WTC11 (cell line): ENCODE measurements at places on chromosomes 7 and 10.

- no peak for DNase-seq
Observed at GRCh38 chr7:128131731-128132130, 100.5 kb upstream of the LRRC4 start.

- no peak for DNase-seq
Observed at GRCh38 chr10:44344727-44345126, 40.2 kb downstream of the CXCL12 start.

DNA sequence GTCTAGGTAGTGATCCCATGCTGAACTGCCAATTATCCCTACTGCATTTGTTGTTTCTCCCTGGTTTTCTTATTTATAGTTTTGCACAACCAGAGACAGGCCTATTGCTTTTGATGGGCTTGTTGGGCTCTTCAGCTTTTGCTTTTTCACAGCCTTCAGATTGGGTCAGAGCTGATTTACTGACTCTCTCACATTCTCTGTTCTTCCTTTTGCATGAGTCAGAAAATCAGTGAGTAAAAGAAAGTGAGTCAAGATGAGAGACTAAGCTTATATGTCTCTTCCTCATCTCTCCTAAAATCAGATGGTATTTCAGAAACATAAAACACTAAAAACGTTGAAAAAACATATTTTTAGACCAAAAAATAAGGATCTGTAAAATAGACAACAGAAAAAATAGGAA is 1135.4 kb downstream of the XPNPEP1 start:
- DNase-seq, result no peak

DNA sequence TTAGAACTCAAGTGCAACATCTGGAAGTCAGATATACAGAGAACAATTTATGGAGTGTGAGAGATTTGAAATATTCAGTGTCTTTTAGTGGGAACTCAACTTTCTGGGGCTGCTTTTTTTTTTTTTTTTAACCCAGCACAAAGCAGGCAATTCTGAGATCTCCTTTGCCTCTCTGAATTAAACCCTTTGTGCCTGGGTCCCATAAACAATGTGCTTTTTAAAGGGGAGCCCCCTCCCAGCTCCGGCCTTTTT is 146.8 kb downstream of the CELF2 start:
- DNase-seq, result no peak

DNA sequence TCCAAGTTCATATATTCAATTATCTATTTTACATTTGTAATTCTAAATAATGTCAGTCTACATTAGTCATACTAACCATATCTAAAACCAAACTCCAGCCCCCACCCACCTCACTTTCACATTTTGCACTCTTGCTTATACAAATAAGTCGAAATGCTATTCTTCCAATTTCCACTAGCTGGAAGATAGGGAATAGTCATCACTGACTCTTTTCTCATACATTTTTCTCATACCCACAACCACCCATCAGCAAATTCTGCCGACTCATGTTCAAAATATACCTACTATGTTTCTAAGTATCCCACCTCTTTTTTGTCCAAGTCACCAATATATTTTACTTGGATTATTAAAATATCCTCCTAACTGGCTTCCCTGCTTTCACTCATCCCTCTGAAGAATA is 93.2 kb upstream of the DGKB start:
- no peak for DNase-seq

GRCh38 chr7:17898111-17898510 is 42.2 kb downstream of the SNX13 start:
- DNase-seq, result no peak

- DNase-seq, result no peak
Observed at GRCh38 chr10:986137-986825, 2.0 kb upstream of the GTPBP4 start.

- DNase-seq, result no peak
Observed at GRCh38 chr10:43037942-43038782, 38.7 kb upstream of the RET start.

DNA sequence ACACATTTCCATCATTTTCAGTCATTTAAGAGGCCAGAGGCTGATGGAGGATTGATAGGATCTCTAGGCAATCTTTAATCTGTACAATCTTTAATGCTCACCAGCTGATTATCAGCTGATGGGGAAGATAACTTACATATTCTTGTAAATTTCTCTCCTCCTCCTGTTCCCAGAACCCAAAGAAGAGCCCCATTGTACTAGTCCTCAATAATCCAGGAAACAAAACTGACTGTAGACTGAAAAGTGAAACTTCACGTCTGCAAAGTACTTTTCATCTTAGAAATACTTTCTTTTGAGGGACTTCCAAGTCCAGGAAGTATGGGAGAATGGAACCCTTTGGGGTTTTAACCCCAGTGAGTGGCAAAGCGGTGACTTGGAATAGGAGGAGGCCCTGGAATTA is 283.3 kb downstream of the FRMD4A start:
- no peak for DNase-seq

DNA sequence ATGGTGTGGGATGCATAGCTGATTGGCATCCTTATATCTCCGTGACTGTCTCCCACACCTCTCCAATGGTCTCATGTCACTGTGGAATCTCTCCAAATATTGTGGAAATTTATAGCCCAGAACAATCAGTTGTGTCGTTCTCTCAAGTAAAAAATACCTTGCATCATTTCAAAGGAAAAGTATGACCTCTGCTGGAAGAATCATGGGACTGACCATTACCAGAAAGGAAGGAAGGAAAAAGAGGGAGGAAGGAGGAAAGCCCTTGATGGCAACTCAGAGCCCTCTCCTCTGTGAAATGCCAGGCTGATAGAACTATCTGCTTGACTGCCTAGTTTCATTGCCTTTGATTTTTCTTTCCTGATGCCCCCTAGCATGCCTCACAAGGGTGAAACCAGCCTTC is 76.3 kb downstream of the FOXI2 start:
- no peak for DNase-seq

- DNase-seq, result no peak
Observed at GRCh38 chr10:72229261-72230251, 13.5 kb upstream of the ASCC1 start.

DNA sequence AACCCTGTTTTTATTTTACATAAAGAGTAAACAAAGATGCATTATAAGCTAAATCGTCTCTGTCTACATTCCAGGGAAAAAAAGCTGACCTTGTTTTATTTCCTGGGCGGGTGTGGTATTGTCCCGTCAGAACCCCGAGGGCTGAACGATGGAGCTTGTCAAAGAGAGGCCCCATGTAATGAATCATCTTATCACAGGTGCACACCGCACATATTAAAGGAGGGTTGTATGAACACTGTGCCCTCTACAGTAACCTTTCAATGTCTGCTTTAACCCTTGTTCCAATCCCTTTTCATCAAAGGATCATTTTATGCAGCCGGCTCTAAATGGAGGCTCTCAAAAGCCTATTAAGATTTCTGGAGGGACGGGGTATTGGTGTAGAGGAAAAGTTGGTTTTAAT is 158.5 kb upstream of the YAE1 start:
- DNase-seq, result no peak
